ENCODE measurements at places on chromosomes 12 and 14.

DNA sequence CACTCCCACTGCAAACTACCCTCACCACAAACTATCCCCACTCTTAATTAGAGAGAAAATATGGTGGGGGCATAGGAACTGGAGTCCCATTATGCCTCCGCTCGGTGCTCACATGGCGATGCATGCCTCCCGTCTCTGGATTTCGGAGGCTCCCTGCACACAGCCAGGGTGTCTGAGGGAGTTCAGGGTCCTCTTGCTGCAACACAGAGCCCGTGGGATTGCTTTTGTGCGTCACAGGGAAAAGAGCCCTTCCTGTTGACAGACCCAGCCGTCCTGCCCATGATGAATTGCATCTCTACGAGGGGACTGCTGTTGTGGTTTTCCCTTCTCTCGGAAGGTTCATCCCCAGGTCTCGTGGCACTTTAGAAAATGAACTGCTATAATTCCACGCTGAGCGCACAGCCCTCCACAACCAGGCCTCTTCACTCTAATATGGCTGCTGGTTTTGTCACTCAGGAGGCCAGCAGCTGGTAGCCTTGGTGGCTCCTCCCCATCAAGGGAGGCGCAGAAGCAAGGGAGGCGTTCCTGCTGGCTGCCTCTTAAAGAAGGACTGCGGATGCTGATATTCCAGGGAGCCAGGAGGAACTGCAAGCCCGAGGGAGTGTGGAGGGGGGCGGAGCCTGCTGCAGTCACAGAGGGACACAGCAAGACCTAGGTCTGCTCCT, 158.0 kb downstream of the KCNA5 start:
- no peak for DNase-seq

DNA sequence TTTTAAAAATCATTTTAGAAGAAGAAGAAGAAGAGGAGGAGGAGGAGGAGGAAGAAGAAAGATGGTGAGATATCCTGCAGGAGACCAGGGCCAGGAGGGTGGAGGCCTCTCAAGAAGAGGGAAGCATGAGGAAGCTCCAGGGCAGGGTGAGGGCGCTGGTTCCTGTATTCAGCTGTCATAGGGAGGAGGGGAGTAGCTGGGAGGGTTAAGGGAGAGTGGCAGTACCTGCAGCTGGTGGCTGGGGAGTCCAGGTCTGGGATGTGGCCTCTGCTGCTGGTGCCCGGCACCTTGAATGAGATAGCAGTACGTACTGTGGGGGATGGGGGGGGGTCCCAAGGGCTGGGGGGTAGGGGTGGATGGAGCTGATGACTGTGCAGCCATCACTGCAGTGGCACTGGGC, 9.8 kb downstream of the RBP5 start:
- DNase-seq: no peak

DNA sequence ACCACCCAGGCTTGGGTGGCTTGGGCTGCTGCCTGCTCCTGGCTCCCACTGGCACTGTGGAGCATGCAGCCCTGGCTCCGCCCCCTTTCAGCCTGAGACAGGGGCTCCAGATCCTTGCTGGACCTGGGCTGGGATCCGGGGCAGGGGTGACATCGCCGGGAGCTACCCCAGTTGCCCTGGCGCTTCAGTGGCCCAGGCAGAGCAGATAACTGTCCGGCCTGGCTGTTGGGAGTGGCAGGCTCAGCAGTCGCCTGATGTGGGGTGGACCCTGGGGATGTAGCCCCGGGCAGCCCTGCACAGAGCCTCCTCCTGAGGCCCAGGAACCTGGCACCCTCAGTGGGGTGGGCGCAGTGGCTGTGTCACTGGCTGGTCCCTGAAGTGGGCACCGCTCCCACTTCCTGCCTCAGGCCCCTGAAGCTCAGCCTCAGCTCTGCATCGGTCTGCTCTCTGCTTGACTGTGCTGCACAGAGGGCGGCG, 57.9 kb downstream of the FUT8 start:
- DNase-seq: no peak

DNA sequence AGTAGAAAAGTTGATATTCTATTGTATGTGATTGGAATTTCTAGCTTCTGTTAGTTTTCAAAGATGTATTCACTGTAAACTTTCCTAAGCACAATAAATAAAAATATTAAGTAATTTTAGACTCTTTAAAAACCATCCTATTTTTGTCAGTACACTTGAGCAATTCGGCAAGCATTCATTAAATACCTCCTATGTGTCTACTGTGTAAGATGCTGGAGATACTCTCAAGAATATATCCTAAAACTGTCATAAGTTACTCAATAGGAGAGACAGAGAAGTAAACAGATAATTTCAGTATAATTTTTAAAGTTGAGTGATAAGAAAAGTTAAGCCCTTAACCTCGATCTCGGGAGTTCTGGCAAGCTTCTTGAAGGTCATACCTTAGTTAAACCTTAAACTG, 46.1 kb downstream of the FANCM start:
- no peak for DNase-seq

DNA sequence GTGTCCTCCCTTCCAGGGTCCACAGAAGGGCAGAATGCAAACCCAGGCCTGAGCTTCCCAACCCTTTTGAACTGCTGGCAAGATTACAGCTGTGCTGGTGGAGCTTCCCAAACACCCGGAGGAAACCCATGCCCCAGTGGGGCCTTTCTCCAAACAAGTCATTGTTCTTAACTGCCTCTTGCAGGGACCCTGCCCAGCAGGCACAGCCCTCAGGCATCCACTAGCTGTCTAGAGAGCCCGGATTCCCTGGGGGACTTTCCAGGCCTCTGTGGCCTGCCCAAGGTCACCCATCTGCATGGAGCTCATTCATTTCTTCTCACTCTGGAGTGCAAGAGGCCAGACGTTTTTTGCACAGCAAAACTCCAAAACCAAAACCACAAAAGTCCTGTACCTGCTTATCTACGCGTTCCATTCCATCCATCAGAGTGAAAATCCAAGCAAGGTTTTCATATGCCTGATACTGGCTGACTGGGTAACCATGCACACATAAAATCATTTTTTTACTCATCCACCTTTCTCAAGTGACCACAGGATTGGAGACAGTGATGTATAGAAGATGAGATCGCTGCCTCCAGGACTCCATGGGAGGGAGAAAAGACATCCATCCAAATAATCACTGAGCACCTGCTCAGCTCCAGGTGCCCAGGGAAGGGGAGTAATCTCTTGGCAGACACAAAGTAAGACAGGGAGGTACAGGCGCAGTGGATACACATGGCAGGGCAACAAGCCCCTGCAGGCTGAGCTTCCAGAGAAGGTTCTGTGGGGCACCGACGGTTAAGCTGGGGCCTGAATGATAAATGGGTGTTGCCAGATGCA, 17.2 kb upstream of the BDKRB2 start:
- no peak for DNase-seq

DNA sequence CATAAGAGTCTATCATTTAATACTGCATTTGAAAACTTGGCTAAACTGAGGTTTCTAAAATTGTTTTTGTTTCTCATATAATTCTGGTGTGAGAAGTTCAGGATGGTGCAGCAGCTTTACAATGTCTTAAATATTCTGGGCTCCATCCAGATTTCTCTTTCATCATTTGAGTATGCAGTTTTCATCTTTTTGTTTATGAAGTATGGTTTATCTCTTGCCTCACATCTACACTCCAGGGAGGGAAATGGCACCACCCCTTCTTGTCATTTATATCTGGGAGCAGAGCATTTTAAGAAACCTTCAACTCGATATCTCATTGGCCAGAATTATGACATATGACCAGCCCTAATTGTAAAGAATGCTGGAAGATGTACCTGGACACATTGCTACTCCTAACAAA, 24.3 kb downstream of the GEMIN2 start:
- no peak for DNase-seq

DNA sequence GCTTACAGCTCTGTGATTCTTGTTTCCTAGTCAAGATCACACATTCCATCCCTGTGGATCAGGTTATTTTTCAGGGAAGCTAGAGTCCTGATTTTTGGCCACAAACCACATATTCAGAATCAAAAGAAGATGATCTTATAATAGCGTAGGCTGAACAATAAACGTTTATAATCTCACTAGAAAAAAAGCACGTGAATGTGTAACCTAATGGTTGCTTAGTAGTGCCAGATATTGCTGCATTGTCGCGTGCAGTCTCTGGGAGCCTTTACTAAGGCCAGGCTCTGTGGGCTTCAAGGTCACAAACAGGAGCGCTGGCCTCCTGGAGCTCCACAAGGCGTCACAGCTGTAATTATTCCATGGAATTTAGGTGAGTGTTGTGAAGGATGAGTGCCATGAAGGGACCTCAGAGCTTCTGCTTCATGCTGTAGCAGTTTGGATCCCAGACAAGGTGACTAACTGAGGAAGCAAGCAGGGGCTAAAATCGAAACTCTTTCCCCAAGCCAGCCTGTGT, 17.4 kb downstream of the CDKN1B start:
- no peak for DNase-seq

DNA sequence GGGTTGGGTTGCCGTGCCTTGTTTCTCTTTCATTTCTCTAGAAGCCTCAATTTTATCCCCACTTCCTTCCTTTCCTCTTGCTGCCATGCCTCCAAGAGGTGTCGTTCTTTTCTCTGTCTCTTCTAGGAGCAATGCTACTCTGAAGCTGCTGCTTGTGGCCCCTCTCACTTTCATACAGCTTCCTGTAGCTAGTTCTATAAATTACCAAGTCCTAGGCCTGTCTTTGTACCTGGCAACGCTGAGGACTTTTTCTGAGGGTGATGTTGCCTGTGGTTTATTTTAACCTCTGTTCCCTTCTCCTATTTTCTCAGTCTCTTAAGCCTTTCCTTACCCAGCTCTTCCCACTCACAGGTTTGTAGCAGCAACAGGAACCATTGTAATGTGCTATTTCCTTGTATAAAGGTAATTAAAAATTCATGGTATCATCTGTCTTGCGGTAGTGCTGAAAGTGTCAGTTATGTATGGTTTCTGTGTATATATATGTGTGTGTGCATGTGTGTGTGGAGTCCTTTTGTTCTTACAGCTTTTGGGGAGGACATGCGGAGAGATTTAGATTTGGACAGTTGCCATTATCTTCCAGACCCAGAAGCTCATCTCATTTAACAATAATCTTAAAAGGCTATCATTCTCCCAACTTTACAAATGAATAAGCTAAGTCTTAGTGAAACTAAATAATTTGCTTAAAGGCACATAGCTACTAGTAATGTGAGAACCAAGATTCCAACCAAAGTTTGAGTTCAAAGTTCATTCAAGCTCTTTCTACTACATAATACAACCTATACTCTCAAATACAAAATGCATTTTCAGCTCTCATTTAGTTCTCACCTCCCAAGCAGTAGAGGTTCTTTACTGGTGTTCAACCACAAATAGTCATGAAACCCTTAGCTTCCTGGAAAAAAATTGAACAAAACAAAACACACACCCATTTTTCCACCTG, 43.8 kb downstream of the DDHD1 start:
- peak; percentile 37 for DNase-seq

DNA sequence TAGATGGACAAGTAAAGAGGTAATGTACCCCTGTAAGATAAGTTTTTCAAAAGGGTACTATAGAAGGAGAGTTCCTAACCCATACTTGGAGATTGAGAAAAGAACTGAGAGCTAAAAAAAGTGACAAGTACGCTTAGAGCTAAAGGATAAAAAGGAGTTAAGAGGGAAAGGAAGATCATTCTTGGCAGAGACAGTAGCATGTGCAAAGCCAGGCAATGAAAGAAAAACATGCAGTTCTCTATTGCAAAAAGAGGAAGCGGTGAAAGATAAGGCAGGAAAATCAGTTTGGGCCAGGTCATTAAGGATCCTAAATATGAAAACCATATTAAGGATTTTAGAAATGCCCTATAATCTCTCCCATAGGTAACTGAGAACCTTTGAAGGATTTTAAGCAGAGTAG, 500.4 kb upstream of the GARIN6 start:
- no peak for DNase-seq

- DNase-seq: no peak
Measured at GRCh38 chr12:64107776-64108175, 114.3 kb downstream of the KICS2 start.

DNA sequence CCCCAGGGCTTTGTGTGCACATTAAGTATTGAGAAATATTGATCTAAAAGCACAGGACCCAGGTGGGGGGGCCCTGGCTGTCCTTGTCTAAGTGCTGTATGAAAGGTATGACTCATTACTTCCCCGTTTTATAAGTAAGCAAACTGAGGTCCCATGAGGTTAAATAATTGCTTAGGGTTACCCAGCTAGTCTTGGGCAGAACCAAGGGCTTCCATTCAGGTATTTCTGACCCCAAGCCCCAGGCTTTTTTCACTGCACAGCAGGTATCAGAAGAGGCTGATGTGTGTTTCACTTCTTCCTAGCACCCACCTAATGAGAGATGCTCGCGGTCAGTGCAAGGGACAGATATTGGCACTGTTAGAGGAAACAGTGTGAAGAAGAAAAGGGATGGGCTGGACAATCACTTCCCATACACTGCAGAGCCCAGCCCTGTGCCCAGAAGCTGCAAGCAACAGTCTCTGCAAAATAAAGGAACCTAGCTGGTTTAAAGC, 4.7 kb upstream of the TC2N start:
- DNase-seq: no peak

DNA sequence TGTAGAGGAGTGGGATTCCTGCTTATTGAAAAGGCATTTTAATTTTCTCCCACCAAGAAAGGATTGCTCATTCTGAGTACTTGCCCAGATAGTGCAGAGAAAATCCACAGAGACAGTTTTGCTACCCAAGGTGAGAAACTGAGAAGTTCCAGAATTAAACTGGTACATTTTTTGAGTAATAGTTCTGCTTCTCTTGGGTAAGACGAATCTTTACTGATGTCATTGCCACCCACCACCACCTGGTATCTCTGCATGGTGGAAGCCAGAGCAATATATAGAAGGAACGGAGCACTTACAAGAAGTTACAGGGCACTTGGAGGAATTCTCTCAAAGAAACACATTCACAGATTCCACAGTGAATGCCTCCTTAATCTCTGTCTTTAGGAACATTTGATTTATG, 20.7 kb upstream of the FRMD6 start:
- DNase-seq: no peak

DNA sequence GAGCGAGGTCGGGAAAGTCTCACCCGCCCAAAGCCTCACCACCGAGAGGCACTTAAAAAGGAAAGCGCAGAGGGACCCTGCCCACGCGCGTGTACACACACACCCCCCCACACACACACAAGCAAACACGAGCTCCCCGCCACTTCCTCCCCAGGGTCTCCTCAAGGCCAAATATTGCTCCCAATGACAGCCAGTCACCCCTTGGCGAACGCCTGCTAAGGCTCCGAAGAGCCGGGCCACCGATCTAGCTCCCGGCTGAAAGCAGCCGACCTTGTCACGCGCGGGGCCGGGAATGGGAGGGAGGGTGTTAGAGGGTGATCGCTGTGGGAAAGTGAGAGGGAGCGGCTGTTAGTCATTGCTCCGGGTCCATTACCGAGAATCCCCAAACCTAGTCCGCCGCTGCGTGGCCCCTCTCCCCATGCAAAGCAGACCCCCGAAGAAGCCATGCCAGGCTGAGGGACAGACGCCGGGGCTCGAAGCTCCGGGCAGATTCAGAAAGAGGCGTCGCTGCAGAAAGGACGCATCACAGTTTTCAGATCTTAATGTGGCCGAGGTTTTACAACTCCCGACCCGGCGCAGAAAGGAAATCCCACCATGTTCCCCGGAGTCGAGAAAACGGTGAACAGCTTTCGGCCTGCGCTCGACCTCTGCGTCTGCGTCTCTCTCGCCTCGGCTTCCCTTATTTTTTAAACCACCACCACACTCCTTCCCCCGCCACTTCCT, 2.6 kb downstream of the BMP4 start:
- no peak for DNase-seq
